CD4-positive, alpha-beta memory T cell (primary cell): ENCODE measurements at places on chromosomes 3 and 15. TPM values are rescaled to one million over a fixed set of nuclear protein-coding genes. Genes with fewer than 3 reads are reported as not detected.

DNA sequence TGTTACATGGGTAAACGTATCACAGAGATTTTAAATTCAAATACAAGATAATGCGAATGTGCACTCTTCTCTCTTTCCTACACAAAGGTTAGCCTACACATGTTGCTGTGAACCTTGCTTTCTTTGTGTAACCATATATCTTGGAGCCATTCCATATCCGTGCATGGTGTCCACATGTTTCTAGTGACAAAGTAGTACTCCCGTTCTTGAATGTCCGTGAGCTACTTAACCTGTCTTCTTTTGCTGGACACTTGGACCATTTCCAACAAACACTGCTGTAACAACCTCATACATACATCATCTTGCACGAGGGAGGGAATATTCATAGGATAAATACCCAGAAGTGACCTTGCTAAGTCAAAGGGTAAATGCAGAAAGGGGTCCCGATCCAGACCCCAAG is 75.0 kb downstream of the STRIT1 start:
- no peak for DNase-seq
- no peaks in the 10 kb centered on the region for H3K27me3 ChIP-seq
- H3K4me1 ChIP-seq = no peaks in the 10 kb centered on the region
- H3K27ac ChIP-seq = no peak overlapping the region
- no peaks in the 10 kb centered on the region for H3K36me3 ChIP-seq

DNA sequence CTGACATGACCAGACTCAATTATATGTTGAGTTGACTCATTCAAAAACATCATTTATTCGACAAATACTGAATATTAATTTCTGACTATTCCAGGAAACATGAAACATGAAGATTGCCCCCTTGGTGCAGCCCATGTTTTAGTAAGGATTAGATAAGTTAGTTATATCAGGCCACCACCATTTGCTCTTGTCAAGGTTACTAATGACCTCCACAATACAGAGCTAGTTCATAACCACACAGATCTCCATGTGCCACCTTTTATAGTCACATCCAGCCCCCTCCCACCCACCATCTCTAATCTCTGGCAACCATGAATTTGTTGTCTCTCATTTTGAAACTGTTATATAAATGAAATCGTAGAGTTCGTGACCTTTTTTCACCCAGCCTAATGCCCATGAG is 15.7 kb downstream of the KLHL18 start:
- no peak overlapping the region for H3K4me3 ChIP-seq
- H3K4me1 ChIP-seq = peaks cover 12% of the 10 kb centered on the region
- H3K27ac ChIP-seq = no peak overlapping the region
- H3K27me3 ChIP-seq = no peaks in the 10 kb centered on the region
- peaks cover 9% of the 10 kb centered on the region for H3K36me3 ChIP-seq

Gene NOP10
- polyA plus RNA-seq = 298 TPM

Gene TWF2
- polyA plus RNA-seq = 124 TPM
